Stimulated activated CD8-positive, alpha-beta memory T cell treated with anti-CD3 and anti-CD28 coated beads, Interleukin-12 subunit alpha, Interleukin-12 subunit beta, amount 100 ng/mL, for 4 hours (primary cell): ENCODE measurements at places on chromosomes 5 and 9.

- no peak for DNase-seq
These were observed 312.5 kb downstream of the NPR3 start for GRCh38 chr5:33023649-33024048.

GRCh38 chr9:6686396-6686795 lies 40.9 kb upstream of the GLDC start:
- DNase-seq: no peak

DNA sequence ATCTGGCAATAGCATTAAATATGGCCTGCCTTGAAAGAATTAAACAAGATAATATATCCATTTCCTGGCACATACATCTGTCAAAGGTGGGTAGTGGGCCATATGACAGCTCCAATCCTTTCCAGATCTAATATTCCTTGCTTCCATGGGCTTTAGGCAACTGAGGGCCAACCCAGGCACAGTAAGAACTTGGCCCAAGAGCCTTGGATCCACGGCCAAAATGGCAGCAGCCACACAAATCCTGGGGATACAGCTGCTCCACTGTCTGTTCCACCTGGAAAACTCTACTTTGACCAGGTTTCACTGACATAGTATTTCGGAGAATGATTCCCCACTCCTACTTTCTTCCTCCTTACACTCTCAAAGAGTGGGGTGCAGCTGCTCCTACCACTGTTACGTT lies 13.3 kb downstream of the HAVCR1 start:
- no peak for DNase-seq

- DNase-seq: no peak
These were observed 33.9 kb downstream of the TRIP13 start for GRCh38 chr5:926417-927171.

GRCh38 chr9:2525147-2525546 lies 96.4 kb upstream of the VLDLR start:
- no peak for DNase-seq

GRCh38 chr5:109816732-109817131 lies 127.0 kb downstream of the MAN2A1 start:
- DNase-seq: no peak

- DNase-seq: no peak
These were observed 59.9 kb downstream of the TLE1 start for GRCh38 chr9:81629440-81629839.

- no peak for DNase-seq
These were observed 652.2 kb upstream of the RGMB start for GRCh38 chr5:98121036-98121936.

GRCh38 chr5:67199859-67200258 lies 3.3 kb upstream of the CD180 start:
- DNase-seq: no peak

- no peak for DNase-seq
These were observed 17.5 kb upstream of the ROPN1L start for GRCh38 chr5:10424124-10424731.

- no peak for DNase-seq
These were observed 255.9 kb downstream of the FAM114A2 start for GRCh38 chr5:153782589-153783361.

GRCh38 chr5:152819891-152820290 lies 414.8 kb upstream of the NMUR2 start:
- DNase-seq: no peak

DNA sequence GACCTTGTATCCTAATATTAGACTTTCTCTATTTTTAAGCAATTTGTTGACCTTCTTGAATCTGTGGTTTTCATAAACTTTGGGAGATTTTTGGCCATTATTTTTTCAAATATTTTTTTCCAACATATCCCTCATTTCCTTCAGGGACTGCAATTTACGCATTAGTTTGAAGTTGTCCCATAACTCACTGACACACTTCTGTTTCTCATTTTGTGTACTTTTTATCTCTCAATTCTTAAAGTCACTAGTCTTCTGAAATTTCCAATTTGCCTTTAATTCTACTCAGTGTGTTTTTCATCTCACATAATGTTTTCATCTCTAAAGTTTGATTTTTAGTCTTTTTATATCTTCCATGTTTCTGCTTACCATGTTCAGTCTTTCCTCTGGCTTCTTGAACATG lies 356.8 kb downstream of the RAB3C start:
- DNase-seq: no peak

DNA sequence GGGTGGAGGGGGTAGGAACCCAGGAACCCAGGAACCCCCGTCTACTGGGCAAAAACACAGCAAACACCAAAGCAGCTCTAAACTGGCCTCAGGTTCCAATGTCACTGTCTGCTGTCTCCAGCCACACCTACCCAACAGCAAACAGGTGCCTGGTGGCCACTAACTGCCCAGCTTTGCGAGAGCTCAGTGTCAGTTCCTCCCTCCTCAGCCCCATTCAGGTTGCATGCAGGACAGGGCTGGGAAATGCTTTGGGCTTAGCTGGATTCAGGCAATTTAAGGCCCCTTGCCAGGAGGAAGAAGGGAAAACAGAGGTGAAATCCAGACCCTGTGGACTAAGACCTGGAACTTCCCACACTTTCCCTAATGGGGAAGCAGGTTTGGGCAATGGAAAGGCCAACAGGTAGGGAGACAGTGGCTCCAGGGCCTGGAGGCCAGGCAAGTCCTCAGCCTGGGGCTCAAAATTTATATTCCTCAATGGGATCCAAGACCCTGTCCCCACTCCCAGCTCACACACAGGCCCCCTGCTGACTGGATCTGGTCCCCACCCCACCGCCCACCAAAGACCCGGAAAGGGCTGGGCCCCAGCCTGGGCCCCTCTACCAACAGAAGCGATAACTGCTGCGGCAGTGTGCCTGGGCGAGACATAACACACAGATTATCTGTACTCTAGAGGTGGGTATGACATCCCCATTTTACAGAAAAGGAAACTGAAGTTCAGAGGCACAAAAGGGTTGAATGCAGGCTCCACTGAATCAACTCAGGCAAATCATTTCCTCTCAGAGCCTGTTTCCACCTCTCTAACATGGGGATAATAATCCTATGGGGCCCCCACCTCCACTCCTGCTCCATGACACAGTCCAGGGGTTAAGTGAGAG lies 3.5 kb downstream of the EEIG1 start:
- DNase-seq: no peak
